Hematopoietic multipotent progenitor cell treated with erythropoietin and hydrocortisone succinate and interleukin-3 and kit ligand, for 17 days (in vitro differentiated cells): ENCODE measurements at places on chromosomes 1 and 21.
A peak's percentile ranks its signal among the peaks of the same experiment; 100 is the strongest.

DNA sequence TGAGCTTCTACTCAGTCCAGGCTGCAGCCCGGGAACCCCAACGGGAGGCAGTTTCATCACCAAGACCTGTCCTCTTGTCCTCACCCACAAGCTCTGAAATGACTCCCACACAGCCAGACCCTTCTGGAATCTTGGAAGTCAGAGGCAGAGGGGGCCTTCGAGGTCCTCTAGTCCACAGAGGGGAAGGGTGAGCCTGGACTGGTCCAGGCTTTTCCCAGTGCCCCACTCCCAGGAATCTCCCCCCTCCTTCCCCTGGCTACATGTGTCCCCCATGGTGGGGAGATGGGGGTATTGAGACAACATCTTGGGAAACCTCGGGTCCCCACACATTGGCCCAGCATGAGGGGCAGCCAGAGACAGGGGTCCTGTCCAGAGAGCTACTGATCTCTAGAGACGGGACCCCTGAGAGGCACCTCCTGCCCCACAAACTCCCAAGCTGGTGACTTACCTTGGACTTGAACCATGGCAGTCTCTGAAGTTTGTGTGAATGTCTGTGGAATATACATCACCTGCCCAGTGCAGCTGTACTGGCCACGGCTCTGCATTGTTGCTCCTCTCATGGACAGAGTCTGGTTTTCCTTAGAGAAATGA, 19.4 kb upstream of the SLAMF9 start:
- no peak for DNase-seq

DNA sequence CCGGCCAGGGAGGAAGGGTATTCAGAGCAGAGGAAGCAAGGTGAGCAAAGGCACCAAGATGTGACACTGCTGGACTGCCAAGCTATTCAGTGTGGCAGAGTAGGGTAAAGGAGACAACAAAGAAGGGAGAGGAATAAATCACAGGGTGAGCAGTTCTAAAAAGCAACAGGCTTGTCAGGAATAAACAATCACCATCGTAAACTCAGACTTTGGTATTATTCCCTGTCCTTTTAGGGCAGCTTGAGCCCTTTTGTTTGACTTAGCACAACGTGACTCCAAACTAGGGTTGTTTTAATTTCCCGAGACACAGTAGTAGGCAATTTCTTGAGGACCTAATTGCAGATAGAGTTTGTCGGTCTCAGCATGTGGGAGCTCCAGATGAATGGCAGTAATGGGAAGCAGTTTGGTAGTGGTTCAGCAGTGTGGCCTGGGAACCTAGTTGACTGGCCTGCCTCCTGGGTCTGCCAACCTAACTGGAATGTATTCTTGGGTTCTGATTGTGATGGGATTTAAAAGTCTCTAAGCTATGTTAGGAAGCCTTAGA, 4.3 kb downstream of the CR1L start:
- peak; percentile 59 for DNase-seq

GRCh38 chr1:207428783-207429182, 25.3 kb upstream of the CR2 start:
- DNase-seq = no peak

- DNase-seq = no peak
These were observed 86.1 kb upstream of the BMP8A start for GRCh38 chr1:39405358-39405757.
